ENCODE measurements at places on chromosomes 2 and 18.

DNA sequence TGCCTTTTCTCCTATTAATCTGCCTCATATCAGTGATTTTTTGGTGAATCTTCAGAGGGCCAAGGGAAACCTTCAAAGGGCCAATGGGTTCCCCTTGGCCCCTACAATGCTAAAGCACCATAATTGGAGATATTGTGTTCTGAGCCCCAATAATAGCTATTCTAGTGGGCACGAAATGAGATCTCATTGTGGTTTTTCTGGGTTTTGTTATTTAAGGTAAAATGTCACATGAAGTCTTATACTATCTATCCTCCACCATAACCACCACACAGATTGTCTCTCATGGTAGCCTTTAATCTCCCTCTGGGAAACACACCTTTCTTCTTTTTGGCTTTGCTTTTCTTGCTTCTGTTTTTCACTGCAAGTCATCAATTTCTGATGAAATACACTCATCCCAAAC, 152.8 kb downstream of the B3GNT2 start:
- no peak for DNase-seq

DNA sequence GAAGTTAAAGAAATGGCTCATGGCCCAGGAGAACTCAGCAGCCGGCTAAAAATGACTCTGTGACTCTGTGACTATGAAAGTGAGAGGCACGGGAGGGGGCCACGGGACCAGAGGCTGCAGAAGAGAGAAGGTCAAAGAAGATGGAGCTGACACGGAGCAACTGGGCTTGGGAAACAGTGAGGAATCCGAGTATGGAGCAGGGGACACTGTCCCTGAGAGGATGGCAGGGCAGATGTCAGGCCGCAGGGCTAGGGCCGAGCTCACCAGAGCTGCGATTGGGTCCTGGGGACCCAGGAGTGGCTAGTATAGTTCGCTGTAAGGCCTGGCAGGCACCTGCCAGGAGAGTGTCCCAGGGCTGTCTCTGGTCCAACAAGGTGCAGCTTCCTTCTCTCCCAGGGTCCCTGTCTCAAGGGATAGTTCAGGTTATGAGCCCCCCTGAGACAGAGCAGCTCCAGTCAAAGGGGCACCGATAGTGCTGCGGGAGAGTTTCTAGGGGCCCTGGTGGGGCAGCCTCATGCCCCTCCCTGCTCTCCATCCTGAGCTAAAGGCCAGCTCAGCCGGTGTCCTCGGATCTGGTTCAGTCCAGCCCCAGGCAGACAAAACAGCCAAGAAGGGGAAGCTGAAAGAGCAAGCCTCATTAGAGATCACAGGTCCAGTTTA, 42.7 kb downstream of the CIB4 start:
- DNase-seq: no peak

- DNase-seq: no peak
Measured at GRCh38 chr2:241200822-241201395, 12.4 kb downstream of the ANO7 start.

GRCh38 chr2:3105814-3106569, 271.6 kb downstream of the EIPR1 start:
- no peak for DNase-seq

DNA sequence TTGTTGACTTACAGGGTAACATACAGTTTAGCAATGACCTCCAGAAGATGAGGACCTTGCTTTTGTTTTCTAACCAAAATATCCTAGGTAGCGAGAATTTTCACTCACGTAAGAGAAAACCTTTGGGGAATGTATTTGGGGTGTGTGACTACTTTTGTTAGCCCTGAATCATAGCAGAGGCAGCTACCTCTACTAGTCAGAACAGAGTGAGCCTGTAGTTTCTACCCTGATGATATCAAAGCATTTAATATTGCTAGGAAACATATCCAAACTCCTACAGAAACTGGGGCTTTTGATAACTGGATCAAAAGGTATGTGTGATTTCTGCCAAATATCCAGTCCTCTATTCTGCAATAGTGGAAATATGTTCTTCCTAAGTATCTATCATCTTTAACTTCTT, 462.6 kb upstream of the ZEB2 start:
- DNase-seq: no peak

- DNase-seq: no peak
Measured at GRCh38 chr2:180184506-180184905, 177.4 kb upstream of the CWC22 start.

- no peak for DNase-seq
Measured at GRCh38 chr2:110099038-110099425, 16.6 kb downstream of the MALL start.

- DNase-seq: no peak
Measured at GRCh38 chr18:10850840-10851239, 298.5 kb downstream of the PIEZO2 start.

DNA sequence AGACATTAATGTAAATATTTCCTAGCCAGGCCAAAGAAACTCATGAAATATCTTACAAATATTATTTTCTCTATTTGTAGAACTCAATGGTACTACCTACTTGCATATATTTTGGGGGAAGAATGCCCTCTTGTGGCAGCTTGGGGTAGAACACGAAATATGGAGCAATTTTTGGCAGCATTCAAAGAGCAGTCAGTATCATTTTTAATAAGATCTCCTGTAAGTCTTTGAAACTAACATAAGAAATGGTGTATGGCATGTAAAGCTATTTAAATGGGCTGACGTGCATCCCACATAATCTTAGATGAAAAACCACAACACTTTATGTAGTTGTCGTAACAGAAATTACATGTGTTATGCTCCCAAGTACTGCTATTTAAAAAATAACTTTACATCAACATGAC, 62.3 kb upstream of the CCDC195 start:
- peak; percentile 19 for DNase-seq

DNA sequence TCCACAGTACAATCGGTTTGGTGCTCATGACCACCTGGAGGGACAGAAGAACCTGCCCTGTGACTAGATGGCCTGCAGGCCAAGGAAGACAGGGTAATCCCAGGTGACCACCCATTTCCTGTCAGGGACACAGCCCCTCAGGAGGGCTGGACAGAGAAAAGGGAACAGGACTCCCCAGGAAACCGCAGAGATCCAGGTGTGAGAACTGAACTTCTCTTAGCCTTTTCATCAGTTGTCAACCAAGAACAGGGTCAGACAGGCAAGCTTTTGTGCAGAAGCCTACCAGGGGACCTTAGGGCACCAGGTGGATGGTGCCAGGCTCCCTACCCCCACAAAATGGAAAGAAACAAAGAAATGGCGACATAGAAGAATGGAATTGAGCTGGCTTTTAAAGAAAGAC, 132.3 kb downstream of the HDAC4 start:
- no peak for DNase-seq

- no peak for DNase-seq
Measured at GRCh38 chr2:56209701-56210100, 25.9 kb downstream of the CCDC85A start.

- no peak for DNase-seq
Measured at GRCh38 chr2:20609349-20609994, 41.4 kb downstream of the HS1BP3 start.

- no peak for DNase-seq
Measured at GRCh38 chr2:127575185-127575765, 39.8 kb downstream of the MYO7B start.

DNA sequence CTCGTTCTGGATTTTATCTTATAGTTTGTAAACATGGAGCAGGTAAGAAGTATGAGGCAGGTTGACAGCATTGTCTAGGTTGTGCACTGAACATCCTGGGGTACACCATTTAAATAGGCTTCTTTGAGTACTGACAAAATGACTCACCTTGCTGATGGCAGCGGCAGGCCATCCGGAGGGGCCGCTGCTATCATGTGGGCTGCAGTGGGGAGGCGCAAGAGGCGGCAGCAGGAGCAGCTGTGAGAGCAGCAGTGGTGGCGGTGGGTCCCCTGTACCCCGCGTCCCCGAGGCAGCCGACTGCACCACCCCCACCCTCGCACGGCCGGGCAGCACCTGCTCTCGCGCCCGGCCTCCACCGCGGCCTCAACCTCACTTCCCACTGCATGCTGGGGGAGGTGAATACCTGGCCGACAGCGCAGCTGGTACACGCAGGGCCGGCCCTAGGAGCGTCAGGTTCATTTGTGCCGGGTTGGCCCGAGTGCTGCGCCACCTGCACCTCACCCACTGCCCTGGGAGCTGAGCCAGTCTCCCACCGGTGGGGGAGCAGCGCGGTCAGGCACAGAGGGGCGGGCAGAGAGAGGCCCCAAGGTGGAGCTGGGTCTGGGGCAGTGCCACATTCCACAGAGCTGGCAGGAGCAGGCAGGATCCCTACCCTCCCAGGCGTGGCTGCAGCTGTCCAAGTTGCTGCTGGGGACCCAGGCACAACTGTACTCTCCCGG, 154.5 kb upstream of the RBMS1 start:
- DNase-seq: no peak

GRCh38 chr18:46179306-46179705, 75.1 kb downstream of the HAUS1 start:
- no peak for DNase-seq

- no peak for DNase-seq
Measured at GRCh38 chr18:79523206-79523735, 127.5 kb downstream of the NFATC1 start.

DNA sequence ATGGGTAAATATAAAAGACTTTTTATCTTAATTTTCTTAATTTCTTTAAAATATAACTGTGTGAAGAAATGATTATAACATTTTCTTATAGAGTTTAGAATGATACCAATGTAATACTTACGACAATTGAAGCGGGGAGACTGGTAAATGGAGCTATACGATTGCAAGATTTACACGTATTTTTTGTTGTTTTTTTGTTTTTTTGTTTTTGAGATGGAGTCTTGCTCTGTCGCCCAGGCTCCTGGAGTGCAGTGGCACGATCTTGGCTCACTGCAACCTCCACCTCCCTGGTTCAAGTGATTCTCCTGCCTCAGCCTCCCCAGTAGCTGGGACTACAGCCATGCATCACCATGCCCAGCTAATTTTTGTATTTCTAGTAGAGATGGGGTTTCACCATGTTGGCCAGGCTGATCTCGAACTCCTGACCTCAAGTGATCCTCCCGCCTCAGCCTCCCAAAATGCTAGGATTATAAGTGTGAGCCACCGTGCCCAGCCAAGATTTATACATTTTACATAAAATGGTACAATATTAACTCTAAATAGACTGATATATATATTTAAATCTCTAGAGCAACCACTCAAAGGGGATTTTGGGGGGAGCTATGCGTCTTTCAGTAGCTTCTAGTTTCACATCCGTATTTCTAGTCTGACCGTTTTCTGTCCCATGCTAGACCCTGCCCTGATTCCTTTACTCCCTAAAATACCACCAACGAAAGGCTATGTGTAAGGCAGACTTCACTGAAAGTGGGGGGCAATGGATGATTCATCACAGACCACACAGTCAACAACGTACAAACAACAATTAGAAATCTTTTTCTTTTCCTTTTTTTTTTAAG, 28.2 kb upstream of the ATG16L1 start:
- DNase-seq: no peak

- DNase-seq: no peak
Measured at GRCh38 chr18:61245276-61245675, 88.0 kb upstream of the CDH20 start.

- no peak for DNase-seq
Measured at GRCh38 chr2:73841912-73842738, 13.4 kb downstream of the STAMBP start.

DNA sequence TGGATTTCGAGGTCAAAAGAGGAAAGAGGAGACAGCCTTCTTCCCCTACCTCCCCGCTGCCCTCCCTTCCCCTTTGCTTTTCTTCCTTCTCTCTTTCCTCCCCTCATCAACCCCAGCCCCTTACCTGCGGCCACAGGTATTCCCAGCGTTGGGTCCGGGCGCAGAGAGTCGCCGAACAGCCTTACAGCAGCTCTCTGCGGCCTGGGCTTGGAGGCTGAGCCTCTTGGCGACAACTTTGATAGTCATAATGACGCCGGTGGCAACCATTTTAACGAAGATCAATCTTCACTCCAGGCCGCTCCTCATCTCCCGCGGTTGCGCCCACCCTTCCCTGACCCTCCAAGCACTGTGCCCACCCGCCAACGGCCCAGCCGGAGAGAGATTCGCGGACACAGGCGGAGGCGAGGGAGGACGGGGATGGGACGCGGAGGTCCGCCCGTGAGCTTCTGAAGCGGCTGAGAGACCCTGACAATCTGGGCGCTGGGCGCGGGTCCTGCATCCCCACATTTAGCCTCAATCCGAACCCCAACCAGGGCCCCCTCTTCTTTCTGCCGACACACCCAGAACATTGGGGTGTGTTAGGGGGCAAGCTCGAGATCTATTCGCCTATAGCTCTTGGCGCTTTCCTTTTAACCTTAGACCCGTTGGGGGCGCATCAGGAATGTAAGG, 1.5 kb upstream of the EVX2 start:
- no peak for DNase-seq

GRCh38 chr2:2178921-2179320, 152.2 kb downstream of the MYT1L start:
- no peak for DNase-seq

- DNase-seq: no peak
Measured at GRCh38 chr2:223019987-223020717, 31.8 kb upstream of the KCNE4 start.

GRCh38 chr18:13136904-13137669, 81.5 kb upstream of the LDLRAD4 start:
- DNase-seq: no peak

- no peak for DNase-seq
Measured at GRCh38 chr2:95272781-95273180, 1.5 kb upstream of the PROM2 start.

- no peak for DNase-seq
Measured at GRCh38 chr2:75174981-75175380, 24.3 kb downstream of the TACR1 start.

DNA sequence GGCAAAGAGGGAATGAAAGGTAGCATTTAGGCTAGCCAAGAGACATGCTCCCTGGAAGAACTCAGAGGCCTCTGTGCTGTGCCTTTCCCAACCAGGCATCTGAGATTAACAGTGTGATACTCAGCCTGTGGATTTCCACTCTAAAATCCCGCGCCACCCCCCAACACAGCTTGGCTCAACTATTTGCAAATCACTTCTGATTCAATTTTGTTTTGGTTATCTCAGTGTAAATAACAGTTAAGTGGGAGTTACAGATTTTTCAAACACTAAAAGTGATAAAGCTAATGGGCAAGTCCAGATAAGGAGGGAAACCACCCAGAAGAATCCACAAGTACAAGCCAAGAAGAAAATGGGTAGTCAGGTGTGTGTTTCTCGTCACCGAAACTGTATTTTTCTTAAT, 1.4 kb upstream of the NRP2 start:
- DNase-seq: no peak

GRCh38 chr2:133570542-133570941, 2.3 kb upstream of the NCKAP5 start:
- DNase-seq: no peak

- no peak for DNase-seq
Measured at GRCh38 chr2:37268111-37268510, 36.7 kb downstream of the NDUFAF7 start.

- no peak for DNase-seq
Measured at GRCh38 chr2:241851325-241852115, 7.2 kb downstream of the PDCD1 start.

DNA sequence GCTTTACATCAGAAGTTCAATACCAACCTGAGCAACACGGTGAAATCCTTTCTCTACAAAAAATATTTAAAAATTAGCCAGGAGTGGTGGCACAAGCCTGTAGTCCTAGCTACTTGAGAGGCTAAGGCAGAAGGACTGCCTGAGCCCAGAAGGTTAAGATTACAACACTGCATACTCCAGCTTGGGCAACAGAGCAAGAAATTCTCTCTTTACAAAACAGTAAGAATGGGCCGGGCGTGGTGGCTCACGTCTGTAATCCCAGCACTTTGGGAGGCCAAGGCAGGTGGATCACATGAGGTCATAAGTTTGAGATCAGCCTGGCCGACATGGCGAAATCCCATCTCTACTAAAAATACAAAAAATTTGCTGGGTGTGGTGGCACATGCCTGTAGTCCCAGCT, 113.2 kb downstream of the USP34 start:
- DNase-seq: no peak

Data from HS-27A (cell line).